ENCODE measurements at places on chromosomes 2 and 18. TPM values are rescaled to one million over a fixed set of nuclear protein-coding genes. Genes with fewer than 3 reads are reported as not detected.

Gene QPCT
- total RNA-seq = 0.60 TPM

Gene TCF7L1
- total RNA-seq = 7.5 TPM

DNA sequence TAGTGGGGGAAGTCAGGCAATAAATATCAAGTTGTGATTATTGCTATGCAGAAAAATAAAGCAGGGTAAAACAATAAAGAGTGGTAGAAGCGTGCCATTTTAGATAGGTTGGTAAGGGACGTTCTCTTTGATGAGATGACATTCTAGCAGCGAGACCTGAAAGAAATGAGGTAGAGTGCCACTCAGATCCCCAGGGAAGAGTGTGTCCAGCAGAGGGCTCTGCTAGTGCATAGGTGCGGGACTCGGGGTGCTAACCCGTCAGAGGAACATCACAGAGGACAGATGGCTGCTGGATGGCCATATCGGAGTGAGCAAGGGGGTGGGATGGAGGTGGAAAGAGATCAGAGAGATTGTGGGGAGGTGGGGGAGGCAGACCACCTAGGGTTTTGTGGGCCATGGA lies 16.3 kb upstream of the GTF2A1L start:
- no peak for DNase-seq

- no peak for DNase-seq
Measured at GRCh38 chr2:44805401-44806235, 135.9 kb upstream of the SIX3 start.

GRCh38 chr2:74387346-74387745 lies 7.2 kb upstream of the DCTN1 start:
- no peak for DNase-seq

DNA sequence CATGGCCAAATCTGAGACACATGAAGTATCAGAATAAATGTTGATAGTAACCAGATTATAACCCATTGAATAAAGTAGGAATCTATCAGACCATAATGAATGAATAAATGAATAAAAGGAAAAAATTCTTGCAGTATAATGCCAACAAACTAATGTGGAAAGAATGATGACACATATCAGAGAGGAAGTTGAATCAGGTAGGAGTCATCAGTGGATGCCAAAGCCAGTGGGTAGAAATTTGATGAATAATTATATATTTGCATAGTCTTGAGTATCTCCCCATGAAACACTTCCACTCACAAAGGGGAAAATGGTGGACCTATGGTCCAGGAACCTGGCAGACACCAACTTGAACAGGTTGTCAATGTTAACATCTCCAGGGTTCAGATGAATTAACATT lies 68.6 kb downstream of the GALNT3 start:
- DNase-seq = peak; percentile 30
